NCI-H2029 (cell line): ENCODE measurements at places on chromosomes 7 and 10.

- DNase-seq, result no peak
These were observed 49.3 kb upstream of the ZNF716 start for GRCh38 chr7:57400531-57401155.

DNA sequence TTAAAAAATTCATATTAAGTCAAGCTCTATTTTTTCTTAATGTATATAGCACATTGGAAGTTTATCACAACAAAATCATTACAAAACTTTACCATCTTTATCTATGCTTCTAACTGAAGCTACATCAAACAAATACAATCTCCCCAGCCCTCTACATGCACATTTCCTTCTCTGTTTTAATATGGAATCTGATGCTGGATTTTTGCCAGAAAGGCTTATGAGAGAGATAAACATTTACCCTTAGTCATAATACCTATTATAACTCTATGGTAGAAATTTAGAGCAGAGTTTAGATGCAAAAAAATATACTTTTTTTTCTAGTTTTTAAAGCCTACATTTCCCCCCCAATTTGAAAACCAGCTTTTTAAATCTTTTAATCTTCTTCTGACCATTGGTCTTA is 1198.6 kb downstream of the GATA3 start:
- no peak for DNase-seq

- DNase-seq, result peak; percentile 4
These were observed 786 bp downstream of the ATP5F1C start for GRCh38 chr10:7788639-7789286.

GRCh38 chr10:1369665-1370064 is 313.5 kb downstream of the WDR37 start:
- DNase-seq, result no peak

- DNase-seq, result no peak
These were observed 3.4 kb downstream of the DNMBP start for GRCh38 chr10:100006243-100006886.

DNA sequence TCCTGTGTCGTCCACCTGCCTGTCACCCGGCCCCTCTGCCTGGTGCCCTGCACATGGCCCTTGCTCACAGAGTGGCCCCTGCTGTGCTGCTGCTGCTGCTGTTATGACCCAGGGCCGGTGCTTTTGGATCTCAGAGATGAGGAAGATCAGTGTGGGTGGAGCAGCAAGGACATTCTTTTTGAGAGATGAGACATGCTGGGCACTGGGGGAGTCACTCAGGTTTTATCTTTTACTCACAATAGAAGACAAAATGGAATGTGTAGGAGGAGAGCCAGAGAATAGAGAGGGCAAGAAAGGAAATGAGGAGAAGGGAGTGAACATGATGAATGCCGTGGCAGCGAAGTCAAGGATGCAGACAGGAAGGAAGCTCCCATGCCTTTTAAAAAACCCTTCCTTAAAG is 611.5 kb upstream of the DPP6 start:
- DNase-seq, result no peak

DNA sequence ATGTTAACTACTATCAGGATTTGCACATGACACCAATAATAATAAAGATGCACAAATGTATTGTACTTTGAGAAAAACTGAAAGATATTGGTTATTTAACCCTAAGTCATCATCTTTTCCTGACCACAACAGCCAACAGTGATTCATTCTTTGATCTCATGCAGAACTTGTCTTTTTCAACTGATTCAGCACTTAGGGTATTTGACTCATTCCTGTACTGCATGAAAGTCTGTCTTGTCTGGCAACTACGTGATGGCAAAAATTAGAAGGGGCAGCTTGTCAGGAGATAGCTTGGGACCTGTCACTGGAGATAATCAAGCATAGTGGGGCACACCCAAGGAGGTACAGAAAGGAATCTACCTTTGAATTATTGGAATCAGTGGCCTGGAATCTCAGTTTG is 77.8 kb upstream of the LRRC17 start:
- no peak for DNase-seq

GRCh38 chr7:74590813-74591212 is 66.7 kb upstream of the GTF2I start:
- DNase-seq, result no peak

DNA sequence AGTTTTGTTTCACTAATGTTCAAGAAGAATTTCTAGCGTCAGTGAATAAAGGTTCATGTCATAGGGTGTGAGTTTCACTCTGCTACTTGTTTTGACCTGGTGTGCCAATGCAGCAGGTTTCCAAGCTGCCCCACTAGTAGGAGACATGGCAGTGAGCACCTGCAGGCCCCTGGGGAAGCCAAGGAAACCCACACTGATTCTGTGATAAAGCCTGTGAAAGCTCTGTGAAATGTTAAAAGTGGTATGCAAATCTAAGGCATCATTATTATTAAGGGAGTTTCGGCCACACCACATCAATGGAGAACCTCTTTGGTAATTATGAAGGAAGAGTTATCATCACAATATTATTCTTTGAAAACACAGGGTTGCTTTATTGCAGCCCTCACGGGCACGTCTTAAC is 46.4 kb downstream of the ABCB5 start:
- no peak for DNase-seq

DNA sequence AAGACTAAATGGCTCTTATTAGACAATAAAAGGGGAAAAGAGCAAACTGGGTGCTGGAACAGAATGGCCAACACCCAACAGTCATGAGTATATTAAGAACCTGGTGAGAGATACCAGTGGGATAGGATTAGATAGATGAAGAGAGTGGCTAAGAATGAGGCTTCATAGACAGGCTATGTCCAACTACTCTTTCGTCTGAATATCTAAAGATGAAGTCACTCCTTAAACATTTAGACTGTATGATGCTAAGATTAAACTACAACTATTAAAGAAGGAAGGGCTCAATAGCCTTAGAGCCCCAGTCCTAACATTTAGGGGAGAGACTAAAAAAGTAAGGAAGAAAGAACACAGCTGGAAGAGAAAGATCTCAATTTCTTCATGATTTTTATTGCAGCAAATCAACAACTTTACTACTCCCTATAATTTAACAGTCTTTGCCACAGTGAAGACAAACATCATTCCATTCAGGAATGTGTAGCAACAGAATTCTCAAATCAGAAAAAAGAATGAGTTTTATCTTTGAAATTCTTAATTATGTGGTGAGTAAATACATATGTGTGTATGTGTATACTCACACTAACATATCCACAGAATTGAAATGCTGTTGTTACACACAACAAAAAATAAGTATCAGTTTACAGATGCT is 45.6 kb downstream of the CACNA2D1 start:
- DNase-seq, result no peak

DNA sequence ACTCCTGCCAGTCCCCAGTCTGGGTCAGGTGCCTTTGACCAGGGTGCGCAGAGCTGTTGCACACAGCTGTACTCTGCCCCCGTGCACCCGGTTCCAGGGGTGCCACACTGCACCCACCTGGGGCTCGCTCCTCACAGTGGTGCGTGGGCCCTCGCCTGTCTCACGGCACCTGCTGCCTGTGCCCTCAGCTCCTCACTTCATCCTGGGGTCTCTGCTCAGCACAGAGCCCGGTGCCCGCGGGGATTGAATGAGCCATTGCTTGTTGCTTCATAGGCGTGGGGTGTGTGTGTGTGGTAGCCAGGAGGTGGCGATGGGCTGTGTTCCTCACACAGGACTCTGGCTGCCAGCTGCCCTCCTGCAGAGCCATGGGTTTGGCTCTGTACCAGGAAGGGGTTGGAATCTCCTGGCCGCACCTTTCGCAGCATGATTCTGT is 18.5 kb downstream of the EIF3B start:
- DNase-seq, result no peak

GRCh38 chr10:62805231-62806099 is 945 bp downstream of the ADO start:
- DNase-seq, result no peak

DNA sequence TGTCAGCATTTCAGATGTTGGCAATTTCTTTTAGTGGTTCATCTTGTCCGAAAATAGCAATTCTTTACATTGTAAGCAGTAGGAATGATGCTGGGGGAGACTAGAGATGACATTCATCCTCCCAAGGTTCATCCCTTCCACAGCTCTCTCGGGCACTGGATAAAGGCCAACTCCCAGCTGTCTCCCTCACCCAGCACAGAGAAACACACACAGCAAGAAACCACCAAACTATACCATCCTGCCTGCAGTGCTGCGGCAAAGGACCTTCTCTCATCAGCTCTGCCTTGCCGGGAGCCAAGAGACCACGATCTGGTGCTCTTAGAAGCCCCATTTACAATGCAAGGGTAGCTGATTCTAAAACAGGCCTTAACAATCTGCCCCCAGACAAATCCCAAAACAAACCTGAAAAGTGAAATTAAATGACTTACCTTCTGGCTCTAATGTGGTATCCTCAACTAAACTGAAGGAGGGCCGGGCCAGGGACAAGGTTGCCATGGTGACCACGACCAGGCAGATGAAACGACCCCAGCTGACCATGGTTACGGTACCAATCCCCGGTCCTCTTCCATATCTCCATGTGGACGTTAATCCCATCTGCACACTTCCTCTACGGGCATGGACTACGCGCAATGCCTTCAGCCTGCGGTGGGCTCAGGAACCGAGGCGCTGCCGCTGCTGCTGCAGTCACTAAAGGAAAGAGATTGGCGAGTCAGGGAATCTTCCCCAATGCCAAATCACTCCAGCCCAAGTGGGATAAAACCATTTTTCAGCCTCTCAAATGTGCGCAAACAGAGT is 4.8 kb downstream of the FGFR2 start:
- no peak for DNase-seq

- no peak for DNase-seq
These were observed 7.6 kb upstream of the TMEM236 start for GRCh38 chr10:17744341-17744861.

GRCh38 chr10:14570800-14571199 is 203.9 kb downstream of the FAM107B start:
- DNase-seq, result no peak

GRCh38 chr7:133560900-133561299 is 308.0 kb downstream of the EXOC4 start:
- DNase-seq, result no peak

- DNase-seq, result no peak
These were observed 98.0 kb downstream of the MAD1L1 start for GRCh38 chr7:2134740-2135139.

- DNase-seq, result peak; percentile 44
These were observed 74.0 kb upstream of the CUX1 start for GRCh38 chr7:101743241-101743994.

GRCh38 chr7:18866359-18867036 is 250.9 kb downstream of the TWIST1 start:
- no peak for DNase-seq

DNA sequence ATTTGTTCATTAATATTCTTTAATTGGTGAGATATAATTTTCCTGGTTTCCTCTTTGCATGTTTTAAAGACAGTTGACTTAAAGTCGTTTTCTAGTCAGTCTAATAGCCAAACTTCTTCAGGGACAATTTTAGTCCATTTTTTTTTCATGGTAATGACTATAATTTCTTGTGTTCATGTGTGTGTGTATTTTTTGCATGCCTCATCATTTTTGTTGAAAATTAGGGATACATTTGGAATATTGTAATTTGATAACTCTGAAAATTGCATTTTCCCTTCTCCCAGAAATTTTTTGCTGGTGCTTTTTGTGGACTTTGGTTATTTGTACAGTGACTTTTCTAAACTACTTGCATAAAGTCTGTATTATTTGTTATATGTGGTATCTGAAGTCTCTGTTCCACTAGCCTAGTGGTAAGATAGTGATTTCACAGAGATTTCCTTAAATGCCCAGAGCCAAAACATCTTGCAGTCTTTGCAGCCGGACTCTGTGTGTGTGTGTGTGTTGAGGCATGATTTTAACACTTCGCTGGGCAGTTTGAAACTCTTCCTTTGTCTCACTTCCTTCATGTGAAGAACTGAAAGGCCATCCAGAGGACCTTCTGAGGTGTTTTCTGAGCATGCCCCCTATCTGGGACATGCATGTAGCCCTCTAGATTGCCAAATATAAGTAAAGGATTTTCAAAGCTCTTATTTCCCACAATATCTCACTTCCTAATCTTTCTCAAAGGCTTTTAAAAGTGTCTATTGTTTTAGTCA is 40.9 kb upstream of the ZNF365 start:
- no peak for DNase-seq

GRCh38 chr7:129457101-129457500 is 22.9 kb downstream of the STRIP2 start:
- no peak for DNase-seq

DNA sequence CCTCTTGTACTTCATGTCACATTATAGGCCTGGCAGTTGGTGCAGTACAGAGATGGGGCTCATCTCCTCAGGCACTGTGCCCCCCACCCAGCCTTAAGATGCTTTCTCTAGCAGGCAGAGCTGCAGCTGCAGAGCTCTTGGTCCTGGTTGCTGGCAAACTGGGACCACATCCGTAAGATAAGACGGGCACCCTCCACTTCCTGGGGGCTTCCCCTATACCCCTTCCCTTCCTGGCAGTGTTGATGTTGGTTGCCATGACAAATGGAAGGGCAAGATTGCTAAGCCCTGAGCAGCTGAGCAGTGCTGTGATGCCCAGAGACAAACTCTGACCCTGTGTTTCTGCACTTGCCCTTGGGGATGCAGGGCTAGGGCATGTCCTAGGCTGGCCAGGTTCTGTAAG is 103.4 kb upstream of the ANLN start:
- no peak for DNase-seq

GRCh38 chr7:46421441-46422230 is 500.6 kb upstream of the IGFBP3 start:
- DNase-seq, result no peak

GRCh38 chr10:74799721-74800221 is 26.6 kb upstream of the KAT6B start:
- DNase-seq, result peak; percentile 80
